NCI-H1092 treated with DMSO at 0.1 percent for 48 hours (cell line): ENCODE measurements at places on chromosomes 2 and 18.

DNA sequence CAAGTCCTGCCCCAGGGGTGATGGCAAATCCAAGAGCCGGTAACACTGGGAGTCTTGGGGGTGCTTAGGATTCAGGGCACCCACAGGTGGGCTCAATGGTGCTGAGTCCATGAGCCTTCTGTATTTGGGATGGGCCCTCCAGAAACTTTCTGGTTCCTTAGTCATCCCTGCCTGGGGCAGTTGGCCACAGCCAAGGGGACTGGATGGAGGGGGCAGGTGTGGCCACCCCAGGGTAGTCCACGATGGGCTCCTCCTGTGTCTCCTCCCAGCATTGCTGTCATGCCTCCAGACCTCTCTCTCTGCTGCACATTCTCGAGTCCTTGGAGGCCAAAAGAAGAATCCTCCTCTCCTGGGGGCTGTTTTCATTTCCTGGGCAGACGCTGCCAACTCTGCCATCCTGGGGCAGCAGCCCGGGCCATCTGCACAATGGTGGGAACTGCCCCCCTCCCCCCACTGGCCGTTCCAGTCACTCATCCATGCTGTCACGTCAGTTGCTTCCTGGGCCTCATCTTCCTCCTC lies 158.0 kb upstream of the TWIST2 start:
- no peak for DNase-seq

DNA sequence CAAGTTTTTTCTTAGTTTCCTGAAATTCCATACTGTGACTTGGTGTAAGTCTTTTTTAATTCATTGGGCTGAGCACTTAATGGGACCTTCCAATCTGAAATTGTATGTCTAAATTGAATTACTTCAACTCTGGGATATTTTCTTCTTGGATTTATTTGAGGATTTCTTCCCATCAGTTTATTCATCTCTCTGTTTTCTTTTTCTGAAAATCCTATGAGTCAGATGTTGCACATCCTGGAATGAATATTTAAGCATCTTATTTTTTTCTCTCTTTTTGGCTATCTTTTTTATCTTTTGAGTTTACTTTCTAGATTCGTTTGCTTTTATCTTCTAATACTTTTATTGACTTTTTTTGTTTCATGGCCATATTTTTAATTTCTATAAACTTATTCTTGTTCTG lies 55.4 kb upstream of the ACYP2 start:
- DNase-seq: no peak

DNA sequence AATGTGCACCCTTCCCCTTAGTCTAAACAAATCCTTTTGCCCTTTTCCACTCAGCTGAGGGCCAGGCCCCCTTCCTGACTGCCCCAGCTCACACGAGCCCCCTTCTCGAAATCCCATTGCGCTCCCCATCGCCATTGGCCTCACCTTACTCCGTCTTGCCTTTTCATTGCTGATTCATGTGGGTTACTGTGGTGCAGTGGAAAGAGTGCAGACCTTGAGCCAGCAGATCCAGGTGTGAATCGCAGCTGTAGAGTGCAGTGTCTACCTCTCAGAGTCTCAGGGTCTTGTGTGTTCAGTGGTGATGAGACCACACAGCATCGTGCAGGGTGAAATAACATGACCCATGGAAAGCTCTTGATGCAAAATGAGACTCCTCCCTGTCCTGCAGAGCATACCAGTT lies 132.4 kb upstream of the APCDD1 start:
- no peak for DNase-seq

- peak; percentile 68 for DNase-seq
Measured at GRCh38 chr2:106582148-106583143, 95.3 kb downstream of the CD8B2 start.

DNA sequence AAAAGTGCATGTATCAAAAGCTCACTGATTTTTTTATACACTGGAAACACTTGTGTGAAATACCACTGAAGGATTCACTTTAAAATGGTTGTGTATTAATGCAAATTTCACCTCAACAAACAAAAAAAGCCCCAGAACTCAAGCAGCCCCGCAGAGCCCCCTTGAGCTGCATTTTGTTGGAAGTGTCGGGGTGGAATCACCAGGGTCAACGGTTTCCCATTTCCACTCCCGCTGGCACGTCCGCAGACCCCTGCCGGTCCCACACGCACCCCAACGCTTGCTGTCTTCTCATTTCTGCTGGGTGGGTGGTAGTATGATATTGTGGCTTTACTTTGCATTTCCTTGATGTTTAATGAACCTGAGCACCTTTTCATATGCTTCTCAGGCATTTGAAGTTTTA lies 239.7 kb downstream of the FAM210A start:
- DNase-seq: no peak

DNA sequence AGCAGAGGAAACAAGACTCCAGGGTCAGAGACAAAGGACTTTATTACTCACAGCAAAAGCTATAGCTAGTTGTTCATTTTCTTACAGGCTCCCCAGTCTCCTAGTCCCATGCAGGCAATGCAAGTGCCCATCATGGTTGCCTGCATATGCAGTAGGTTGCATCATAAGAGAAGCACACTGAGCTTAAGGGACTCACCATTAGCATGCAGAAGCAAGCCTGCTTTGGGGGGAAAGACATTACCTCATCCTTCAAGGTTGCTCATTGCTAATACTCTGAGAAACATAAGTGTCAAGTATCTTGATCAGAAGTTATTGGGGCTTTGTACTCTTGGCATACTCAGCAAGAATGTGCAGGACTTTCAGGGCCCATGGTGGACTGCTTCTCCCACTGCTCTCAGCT lies 114.6 kb upstream of the CCDC68 start:
- no peak for DNase-seq

- peak; percentile 13 for DNase-seq
Measured at GRCh38 chr2:16664052-16664731, 1.4 kb downstream of the CYRIA start.

GRCh38 chr2:100786297-100786658 lies 33.7 kb upstream of the NPAS2 start:
- DNase-seq: no peak

- DNase-seq: peak; percentile 11
Measured at GRCh38 chr2:223084873-223085272, 32.9 kb downstream of the KCNE4 start.

DNA sequence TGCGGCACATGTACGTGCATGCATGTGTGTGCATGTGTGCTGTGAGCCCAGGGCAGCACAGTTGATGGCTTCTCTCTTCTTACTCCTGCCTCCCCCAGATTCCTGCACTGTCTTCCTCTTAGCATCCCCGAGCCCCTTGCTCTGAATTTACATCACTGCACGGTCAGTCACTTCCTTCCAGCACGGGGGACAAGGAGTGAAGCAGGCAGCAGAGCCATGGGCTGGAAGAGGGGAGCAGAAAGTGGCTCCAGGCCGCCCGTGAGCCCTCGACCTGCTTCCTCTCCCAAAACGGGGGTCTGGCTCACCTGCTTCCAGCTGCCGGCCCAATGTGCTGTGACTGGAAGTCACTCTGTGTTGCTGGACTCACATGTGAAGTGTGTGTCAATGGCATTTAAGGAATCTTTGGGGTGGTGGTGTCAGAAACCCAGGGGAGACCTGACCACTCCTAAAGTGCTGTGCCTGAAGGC lies 106.1 kb downstream of the FAM210A start:
- no peak for DNase-seq

GRCh38 chr2:142871396-142871795 lies 6.1 kb upstream of the KYNU start:
- no peak for DNase-seq

- no peak for DNase-seq
Measured at GRCh38 chr2:82839036-82839435, 1620.0 kb downstream of the SUCLG1 start.

DNA sequence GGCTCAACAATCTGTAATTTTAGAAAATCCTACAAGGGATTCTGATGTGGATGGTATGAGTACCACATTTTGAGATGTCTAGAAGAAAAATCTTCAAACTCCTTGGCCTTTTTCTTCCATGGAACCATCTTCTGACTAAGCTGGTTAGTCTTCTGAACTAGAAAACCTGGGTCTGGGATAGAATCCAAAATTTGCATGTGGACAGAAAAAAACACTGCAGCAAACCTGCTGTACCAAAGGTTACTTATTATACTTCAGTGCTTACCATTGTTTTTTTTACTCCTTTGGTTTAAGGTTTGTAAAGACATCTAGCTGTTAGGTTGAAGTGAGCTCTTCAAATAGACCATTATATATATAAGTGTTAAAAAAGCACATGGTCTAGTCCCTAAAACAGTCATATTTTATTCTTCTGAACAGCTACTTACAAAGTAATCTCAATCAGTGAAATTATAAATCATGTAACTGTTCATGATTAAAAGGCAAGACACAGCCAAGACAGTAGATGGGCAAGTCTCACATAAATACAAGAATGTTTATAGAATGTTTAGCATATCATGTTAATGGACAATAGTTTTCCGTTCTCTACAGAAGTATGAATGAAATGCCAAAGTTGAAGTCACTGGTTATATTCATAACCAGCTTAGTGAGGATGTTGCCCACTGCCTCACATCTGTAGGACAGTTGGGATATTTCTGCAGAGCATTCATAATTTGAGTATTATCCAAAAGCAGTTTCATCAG lies 85.5 kb downstream of the ORC4 start:
- no peak for DNase-seq

DNA sequence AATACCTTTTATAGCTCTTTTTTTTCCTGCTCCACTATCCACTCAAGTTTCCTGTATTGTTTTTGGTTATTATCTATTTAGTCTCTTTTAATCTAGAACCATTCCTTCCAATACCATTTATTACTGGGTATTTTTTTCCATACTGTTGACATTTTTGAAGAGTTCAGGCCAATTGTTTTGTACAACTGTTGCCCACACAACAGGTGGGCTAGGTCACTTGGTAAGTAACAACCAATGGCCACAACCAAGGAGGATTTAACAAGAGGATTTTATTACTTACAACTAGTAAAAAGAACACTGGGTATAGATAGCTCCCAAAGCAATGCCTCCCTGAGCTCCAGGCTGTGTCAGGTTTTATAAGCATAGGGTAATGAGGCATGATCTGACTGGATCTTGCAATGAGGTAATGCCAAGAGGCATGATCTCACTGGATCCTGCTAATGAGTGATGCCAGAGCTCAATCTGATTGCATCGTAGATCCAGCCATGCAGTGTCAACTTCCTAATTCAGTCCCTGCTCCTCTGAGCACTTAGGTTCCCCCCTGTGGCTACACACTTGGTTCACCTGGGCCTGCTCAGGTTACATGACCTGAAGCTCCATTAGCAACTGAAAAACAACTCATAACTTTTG lies 7.1 kb upstream of the CEP68 start:
- DNase-seq: no peak

DNA sequence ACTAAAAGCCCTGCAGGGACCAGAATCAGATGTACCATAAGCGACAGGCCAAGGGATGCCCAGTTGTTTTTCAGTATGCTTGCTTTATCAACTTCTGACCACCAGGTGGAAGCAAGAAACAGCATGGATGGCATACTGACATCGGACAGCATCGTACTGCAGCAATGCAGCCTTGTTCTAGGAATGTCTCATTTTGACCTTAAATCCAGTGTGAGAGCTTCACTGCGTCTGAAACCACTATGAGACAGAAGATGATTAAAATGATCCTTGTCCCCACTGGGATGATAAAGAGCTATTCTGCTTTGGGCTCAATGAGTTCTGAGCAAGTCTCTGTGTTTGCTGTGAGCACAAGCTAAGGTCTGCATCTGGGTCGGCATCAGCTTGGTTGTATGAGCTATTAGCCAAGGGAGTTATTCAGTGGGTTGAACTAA lies 54.3 kb downstream of the CDK15 start:
- DNase-seq: peak; percentile 54

DNA sequence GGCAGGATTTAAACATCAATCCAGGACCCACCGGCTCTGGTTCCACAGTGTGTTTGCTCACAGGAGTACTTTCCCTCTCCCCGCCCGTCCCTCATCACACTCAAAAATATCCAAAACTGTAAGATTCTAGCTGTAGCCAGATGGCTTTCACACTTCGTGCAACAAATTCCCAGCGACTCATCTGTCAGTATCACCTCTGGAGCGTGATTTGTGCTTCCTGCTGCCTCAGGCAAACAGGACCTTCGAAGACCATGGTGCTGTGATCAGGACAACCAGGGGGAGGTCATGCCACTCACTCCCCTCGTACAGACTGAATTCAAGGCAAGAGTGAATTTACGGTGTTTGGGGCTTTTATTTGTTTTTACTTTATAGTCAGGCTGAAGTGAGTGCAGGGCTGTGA lies 154.5 kb upstream of the PID1 start:
- no peak for DNase-seq

DNA sequence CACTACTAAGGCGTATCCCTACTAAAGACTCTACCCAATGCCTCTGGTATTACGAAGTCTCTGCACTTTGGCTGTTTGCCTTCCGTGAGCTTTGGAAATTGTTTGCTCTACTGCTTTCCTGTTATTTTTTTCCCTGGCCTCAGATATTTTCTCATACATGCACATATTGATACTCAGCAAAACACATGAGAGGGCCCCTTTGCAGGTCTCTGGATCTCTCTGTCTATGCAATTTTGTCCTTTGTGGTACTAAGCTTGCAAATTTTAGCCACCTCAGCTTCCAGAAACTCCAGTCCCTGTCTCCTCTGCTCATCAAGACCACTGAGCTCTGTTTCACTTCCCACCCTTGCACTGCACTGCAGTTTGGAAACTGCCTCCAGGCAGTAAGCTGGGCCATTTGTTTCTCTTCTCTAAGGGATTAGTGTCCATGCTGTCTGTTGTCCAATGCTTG lies 46.6 kb downstream of the TAF1B start:
- no peak for DNase-seq

- no peak for DNase-seq
Measured at GRCh38 chr2:135863233-135863632, 13.0 kb downstream of the MCM6 start.

DNA sequence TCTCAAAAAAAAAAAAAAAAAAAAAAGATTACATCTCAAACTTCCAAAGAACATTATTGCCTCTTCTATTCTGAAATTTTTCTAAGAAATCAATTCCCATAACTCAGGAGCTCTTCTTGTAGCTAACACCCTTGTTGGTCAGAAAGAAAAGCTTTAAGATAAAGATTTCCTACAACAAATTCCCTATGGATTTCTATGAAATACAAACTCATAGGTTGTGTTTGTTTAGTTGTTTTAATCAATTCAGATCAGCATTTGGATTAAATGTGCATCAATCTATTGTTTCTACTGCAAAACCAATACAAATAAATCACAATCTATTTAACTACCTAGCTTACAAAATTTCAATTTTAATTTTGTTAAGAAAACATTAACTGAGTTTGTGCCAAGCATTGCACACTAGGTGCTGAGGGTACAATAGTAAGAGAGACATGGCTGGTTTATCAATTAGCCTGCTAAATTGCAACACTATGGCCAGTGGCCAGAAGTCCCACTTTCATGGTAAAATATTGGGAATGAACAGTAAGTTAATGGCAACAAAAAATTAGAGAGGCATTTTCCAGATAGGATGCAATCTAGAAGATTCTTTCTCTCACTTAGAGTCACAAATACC lies 80.2 kb upstream of the MYCN start:
- DNase-seq: no peak

GRCh38 chr18:62164855-62165487 lies 21.9 kb downstream of the PIGN start:
- DNase-seq: no peak

DNA sequence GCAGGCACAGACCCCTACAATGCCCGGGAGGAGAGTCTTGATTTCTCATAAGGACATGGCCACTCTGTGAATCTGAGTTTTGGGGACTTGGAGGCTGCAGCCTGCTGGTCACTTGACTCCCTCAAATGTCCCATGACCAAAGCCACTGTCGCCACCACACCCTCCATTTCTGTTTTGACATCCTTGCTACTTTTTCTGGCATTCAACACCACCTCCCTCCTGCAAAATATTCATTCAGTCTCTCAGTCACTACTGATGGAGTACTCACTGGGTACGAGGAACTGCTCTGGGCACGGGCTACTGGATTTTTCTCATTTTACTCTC lies 208.6 kb upstream of the HAAO start:
- no peak for DNase-seq
